ENCODE measurements at places on chromosomes 3 and 15.

DNA sequence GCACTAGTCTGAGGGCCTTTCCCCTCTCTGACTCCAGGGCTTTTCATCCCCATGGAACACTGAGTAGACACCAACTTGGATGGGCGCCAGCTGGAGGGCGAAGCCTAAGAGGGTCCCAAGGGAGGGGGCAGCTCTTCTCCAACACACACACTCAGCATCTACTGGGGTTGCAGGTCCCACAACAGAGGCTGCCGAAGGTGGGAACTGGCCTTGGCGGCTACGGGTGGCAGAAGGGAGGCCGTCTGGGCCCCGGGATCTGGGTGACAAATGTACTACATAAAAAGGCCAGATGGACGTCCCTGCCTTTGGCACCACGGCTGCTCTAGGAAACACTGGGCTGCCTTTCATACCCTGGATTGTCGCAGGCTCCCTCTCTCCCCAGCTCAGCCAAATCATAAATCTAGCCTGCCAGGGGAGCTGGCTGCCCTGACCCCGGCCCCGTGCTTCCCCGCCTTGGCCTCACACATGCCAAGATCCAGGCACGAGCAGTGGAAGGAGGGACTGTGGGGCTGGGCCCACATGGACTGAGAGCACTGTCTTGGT is 31.5 kb downstream of the SEMA5B start:
- DNase-seq, result no peak

DNA sequence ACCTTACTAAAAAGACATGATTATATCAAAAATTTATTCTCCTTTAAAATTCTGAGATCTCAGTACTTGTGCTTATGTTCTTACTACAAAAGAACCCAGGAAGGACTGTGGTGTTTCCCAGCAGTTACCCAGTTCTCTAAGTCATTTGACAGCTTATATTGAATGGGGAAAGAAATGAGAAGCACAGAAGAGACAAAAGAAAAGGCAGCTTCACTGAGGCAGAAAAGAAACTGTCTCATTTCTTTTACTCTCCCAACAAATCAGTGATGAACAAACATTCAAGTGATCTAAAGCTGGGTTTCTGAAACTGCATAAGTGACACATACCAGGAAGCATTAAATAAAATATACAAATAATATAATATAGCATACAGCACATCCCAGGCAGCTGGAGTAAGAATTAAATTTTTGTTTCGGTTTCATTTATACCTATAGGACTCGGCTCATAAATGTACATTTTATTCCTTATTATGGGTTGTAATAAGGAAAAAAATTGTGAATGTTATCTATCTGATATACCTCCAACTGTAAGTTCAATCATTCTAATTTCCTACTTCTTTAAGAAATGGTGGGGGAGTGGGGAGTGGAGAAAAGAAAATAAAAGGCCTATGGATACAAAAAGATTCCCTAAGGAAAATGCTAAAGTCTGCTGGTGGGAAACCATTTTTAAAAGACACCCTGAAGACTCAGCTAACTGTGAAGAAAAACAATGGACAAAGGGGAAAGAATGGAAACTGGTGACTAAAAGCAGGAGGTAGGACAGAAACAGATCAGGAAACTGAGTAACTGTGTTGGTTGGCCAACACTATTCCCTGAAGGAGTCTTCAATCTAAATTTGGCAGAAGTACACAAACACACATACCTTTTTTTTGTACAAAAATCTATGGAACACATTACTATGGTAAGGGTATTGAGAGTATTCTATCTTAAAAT is 156.8 kb downstream of the TBC1D5 start:
- DNase-seq, result no peak

- no peak for DNase-seq
Observed at GRCh38 chr3:12689997-12690711, 26.2 kb upstream of the RAF1 start.

DNA sequence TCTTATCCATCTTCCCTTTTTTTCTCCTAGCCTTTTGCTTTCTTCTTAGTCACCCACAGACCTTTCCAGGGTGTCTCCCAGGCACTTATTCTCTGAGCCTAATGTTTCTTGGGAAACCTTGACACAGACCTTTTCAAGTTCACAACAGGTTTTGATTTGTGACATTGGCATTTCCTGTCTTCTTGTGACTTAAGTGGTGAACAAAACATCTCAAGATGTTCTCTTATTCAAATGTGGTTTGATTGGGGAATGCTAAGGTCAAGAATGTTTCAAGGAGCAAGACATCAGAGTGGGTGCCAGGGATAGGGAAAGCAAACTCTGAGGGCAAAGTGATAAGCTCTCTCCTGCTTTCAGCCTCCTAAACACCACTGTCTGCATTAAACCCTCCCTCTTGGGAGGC is 68.2 kb upstream of the GSK3B start:
- DNase-seq, result no peak

GRCh38 chr15:97998307-97999071 is 38.0 kb downstream of the ARRDC4 start:
- no peak for DNase-seq

GRCh38 chr3:4977853-4978203 is 1.4 kb upstream of the BHLHE40 start:
- DNase-seq, result no peak

GRCh38 chr3:45890405-45890804 is 4.1 kb downstream of the CCR9 start:
- DNase-seq, result no peak

GRCh38 chr3:127491323-127491722 is 99.2 kb downstream of the TPRA1 start:
- no peak for DNase-seq

DNA sequence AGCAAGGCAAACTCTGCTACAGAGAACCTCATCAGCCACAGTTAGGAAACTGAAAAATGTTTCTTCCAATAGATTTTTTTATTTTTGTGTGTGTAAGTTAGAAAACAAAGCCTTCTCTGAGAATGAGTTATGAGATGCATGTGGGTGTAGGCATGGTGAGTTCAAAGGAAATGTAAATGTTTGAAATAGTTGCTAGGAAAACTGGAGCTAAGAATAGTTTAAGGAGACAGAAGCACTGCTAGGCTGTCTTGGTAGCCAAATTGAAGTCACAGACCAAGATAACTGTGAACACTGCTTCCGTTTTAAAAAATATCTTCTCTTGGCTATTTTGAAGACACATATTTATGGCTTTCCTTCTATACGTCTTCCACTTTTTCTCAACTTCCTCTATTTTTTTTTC is 1501.2 kb upstream of the CADM2 start:
- DNase-seq, result no peak

DNA sequence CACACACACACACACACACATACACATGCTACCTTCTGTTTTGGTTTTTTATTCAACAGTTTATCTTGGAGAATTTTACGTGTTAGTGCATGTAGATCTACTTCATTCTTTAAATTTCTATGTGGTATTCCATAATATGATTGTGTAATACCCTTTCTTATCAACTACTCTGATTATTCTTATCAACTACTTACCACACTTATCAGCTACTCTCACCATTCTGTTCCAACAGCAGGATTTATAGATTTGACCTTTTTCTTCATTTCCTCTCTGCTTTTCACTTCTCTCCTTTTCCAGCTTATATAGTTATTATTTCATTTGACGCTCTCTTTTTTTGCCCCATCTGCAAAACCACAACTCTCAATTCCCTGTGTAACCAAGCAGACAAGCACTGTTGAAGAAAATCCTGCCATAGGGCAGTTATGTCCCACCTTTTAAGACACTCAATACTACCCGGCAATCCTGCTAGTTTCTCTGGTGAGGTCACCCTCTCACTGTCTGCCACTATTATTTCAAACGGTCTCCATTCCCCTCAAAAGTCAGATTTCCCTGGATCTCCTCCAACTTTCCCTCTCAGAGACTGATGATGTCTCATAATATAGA is 56.9 kb upstream of the SATB1 start:
- no peak for DNase-seq

GRCh38 chr3:47151836-47152235 is 12.1 kb downstream of the SETD2 start:
- DNase-seq, result no peak

- DNase-seq, result no peak
Observed at GRCh38 chr3:139312959-139313358, 30.9 kb upstream of the MRPS22 start.

- DNase-seq, result peak; percentile 37
Observed at GRCh38 chr3:73718326-73719110, 93.8 kb upstream of the PDZRN3 start.

- DNase-seq, result no peak
Observed at GRCh38 chr15:40357723-40358470, at the start of gene DISP2. DISP2 (plus strand) TSS chr15:40358219; CDS start chr15:40358322, 103 bp downstream.

- no peak for DNase-seq
Observed at GRCh38 chr15:55237219-55238130, 40.7 kb upstream of the RSL24D1 start.

DNA sequence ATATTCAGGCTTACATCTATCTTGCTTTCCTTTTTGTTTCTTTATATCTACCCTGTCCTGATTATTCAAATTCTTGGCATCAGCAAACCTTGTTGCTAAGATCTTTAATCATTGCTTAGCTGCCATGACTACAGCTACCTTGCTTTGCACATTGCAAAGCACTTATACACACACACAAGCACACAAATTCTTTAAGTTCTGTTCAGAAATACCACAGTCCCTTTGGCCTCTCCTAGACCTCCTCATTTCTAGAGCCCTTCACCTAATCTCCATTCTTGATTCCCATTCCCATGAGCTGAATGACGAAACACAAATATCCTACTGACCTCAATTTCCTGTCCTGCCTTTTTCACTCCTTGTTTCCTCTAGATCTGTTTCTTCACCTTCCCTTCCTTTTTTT is 409.6 kb downstream of the UNC13C start:
- DNase-seq, result no peak

DNA sequence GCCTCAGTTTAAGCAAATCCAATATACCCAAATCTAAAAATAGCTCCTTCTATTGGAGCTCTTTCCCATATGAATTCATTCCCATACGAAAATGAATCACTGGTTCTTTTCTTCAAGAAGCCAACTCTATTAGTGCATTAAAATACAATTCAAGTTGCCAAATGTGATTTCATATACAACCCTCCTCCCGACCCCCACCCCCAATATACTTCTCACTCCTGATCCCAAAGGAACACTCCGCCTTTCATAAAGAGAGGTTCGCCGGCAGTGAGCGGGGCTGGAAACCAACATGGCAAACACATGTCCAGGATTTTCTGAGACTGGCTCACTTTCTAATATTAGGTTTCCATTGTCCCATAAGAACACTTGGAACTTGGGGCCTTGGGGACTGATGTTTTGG is 48.5 kb downstream of the MAGEF1 start:
- no peak for DNase-seq

- no peak for DNase-seq
Observed at GRCh38 chr15:94691169-94691568, 459.8 kb downstream of the MCTP2 start.

DNA sequence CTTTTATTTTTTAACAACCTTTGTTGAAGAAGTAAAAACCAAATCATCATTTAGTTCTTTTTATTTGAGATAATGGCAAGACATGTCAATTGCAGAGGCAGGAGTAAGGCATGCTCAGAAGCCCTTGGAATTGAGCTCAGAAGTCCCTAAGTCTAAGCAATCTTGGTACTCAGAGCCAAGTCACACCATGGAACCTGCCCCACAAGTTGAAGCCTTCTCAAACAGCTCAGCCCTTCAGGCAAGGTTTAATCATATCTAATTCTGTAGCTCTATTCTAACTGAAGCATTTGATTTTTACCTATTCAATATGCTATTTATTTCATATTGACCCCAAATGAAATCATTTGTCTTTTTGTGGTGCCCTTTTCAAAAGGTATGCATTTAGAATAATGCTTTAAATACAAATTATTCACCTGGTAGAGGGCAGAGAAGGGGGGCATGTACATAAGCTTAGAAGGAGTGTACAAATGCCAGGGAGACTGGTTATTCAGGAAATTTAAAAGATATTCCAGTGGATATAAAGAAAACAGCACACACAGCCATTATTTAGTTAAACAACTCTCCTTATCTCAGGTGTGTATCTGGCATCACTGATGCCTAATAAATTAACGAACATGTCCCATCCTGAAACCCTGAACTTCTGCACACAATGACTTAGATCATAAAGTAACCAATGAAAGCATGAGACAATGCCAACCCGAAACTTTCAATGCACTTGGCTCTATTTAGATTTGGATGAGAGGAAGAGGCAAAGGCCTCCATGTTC is 26.2 kb upstream of the TOP2B start:
- DNase-seq, result peak; percentile 52

GRCh38 chr3:155179437-155179827 is 99.3 kb downstream of the MME start:
- no peak for DNase-seq

DNA sequence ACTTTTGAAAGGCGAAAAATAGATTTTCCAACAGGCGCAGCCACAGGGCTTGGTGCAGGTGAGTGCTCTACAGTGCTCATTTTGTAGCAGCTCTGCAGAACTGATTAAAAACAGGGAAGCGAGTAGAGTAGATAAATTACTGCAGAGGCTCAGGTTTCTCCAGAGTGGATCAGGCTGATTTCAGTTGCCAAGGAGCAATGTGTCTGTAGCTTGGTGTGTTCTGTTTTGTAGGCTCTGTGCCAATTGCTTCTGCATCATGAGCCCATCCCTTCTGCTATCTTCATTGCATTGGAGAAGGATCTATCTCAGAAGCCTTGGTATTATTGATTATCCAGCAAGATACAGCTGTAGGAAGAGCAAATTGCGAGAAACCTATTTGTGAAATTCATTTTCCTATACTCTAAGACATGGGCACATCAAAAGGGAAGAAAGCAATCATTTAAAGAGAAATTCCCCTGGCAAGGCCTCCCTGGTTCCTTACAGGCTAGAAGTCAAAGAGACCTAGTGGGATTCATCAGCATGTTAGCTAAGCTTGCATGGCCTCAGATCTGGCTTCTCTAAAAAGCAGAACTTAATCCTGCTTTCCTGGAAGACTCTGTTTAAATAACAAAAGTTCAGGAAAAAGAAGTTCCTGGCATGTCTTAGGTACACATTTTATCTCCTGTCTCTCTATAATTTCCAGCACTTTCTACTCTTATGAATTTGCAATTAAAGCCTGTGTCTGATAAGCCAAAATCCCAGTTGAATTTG is 432.4 kb upstream of the ATP10A start:
- no peak for DNase-seq

- DNase-seq, result no peak
Observed at GRCh38 chr3:197168606-197169005, 129.8 kb downstream of the DLG1 start.

DNA sequence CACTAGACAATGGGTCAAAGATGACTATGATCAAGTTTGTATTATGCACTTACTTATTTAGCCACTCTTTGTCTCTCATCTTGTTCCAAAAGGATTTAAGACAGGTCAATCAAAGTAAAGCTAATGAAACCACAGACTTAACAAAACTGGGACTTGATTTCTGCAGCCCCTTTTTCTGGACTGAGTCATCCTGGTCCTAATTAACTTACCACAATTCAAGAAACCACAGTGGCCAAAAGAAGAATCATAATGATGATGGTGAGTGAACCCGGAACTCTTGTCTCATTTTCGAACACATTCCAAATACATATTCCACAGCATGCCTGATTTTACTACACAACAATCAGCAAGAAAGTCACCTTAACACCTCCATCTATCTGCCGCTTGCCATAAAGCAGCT is 1333.0 kb downstream of the ROBO1 start:
- no peak for DNase-seq
